ENCODE measurements at places on chromosomes 3 and 15.

DNA sequence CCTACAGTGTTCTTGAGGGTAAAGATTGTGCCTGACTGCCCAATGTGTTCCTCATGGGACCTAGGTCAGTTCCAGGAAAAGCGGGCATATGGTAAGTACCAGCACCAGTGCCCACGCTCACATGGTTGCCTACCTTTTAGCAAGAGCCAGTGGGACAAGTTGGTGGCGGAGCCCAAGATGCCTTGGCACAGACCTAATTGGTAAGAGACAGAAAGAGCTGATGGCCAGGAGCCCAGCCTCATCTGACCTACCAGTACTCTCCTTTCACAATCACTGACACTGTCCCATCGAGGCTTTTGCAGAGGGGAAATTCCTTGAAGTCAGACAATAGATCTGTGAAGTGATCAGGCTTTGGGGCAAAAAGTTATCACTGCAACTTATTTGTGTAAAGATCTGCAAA lies 98.4 kb upstream of the BCL6 start:
- no peak for DNase-seq

GRCh38 chr3:46049093-46049492 lies 21.8 kb upstream of the XCR1 start:
- no peak for DNase-seq

DNA sequence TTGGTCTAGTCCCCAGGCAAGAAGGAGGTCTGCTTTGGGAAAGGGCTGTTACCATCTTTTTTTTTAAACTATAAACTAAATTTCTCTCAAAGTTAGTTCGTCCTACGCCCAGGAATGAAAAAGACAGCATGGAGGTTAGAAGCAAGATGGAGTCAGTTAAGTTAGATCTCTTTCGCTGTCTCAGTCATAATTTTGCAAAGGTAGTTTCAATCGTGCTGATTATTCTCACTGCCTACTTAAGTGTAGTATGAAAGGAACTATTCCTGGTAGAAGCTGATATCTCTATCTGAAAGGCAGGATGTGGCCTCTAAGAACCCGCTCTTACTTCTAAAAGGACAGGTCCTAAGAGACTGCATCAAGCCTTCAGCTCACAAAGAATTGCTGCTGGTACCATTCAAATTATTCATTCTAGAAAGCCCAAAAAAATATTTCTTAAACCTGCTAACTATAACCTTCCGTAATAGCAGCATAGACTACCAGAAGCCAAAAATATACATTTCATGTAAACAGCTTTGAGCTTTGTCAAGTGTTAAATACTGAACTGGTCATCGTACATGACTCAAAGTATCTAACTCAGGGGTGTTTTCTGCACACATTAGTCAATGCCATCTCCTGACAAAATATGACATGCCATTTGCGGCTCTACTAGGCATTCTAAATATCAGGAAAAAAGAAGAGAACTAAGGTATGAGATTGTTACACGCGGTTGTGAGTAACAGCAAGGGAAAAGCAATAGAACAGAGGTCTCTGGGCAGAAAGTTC lies 96.0 kb upstream of the CCDC80 start:
- no peak for DNase-seq

- no peak for DNase-seq
Observed at GRCh38 chr3:175590745-175591144, 731.6 kb downstream of the NAALADL2 start.

DNA sequence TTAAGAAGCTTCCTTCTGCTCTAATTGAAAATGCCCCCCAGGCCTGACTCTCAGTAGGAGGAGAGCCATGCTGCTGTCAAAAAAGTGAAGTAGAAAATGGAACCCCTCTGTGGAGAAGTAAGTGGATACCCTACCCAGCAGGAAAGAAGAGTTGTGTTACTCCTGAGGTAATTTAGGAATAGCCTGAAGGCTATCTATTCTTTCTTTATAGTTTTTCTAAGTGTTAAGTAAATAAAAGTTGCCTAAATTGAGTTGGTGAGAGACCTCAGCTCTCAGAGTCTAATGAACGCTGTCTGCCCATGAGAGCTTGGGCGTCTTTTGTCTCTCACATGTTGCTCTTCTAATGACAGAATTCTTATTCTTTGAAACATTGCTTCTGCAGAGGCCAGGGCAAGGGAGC lies 116.2 kb downstream of the NSUN3 start:
- no peak for DNase-seq

DNA sequence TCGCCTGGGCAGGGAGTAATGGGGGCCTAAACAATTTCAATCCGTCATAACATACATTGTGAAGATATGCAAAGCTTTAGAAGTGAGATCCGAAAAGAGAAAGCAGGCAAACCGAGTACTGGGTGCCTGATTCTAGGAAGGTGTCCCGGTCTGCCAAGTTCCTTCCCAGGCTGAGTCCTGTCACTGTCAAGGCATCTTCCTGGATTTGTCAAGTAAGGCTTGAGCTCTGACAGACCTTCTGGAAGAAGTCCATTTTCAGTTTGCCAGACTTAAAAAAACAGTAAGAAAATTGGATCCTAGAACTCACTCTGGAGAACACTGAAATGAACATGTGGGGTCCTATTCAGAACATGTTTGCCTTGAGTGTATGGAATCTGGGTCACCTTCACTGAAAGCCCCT lies 253.9 kb downstream of the RORA start:
- no peak for DNase-seq

DNA sequence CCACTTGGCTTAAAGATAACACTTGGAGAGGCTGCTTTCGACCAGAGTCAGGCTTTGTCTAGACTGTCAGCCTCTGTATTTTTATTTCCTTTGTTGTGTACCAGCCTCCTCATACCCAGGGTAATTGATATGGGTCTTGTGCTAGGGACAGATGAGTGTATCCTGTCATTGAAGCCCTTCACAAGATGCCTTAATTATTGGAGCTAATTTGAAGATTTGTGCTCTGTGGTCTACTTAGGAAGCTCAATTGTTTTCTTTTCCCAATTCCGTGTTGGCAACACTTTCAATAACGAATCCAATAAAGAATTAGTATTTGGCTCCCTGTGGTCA lies 60.5 kb upstream of the DPH6 start:
- no peak for DNase-seq

DNA sequence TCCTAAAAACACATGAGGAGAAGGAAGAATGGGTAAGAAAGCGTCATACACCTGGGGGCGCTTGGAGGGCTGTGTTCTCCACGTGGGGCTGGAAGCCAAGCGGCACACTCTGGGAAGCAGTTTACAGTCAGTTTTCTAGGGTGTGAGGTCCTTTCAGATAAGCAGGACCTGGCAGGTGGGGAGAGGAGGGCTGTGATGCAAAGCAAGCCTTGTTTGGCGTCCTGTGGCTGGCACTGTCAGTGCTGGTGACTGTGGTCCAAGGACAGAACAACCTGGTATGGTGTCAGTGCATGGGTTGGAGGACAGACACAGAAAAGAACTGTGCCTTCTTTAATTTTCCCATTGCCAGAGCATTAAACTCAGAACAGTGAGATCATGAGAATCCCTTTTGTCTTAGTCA lies 260.7 kb upstream of the NR2E3 start:
- DNase-seq = no peak

GRCh38 chr3:172177046-172177445 lies 137.7 kb downstream of the FNDC3B start:
- no peak for DNase-seq

GRCh38 chr3:101803173-101803782 lies 24.3 kb downstream of the NXPE3 start:
- peak; percentile 50 for DNase-seq

GRCh38 chr3:14467814-14468620 lies 65.6 kb downstream of the SLC6A6 start:
- DNase-seq = peak; percentile 31

DNA sequence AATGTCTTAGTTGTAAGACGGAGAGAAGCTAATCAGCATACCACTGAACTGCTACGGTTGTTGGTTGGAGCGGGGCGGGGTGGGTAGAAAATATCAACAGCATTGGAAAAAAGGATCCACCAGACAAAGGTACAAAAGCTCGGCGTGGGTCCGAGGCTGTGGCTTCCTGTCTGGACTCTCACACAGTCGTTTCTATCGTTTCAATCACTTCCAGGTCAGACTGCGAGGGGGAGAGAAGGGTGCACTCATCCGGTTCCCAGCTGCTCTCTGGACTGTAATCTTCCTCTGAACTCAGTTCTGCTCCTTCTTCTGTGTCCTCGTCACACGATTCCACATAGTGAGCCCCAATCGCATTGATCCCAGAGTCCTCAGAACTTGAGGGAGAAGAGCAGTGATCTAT lies 70.0 kb downstream of the C3orf70 start:
- DNase-seq = no peak

DNA sequence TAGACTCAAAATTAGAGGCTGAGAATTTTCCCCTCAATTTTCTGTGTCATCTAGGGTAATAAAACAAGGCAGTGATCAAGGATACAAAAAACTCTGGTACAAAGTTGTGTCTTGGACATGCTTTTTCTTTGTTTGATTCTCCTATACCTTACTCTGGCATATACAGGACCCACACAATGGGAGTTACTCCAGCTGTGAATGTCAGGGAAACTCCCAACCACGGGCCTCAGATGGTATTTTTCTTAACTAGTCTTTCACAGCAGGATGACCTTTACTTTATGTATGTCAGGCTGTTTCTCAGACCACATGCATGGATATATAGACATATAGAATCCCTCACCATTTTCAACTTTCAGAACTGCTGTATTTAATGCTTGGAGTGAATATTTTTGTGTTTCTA lies 41.3 kb downstream of the FEZF2 start:
- DNase-seq = no peak

DNA sequence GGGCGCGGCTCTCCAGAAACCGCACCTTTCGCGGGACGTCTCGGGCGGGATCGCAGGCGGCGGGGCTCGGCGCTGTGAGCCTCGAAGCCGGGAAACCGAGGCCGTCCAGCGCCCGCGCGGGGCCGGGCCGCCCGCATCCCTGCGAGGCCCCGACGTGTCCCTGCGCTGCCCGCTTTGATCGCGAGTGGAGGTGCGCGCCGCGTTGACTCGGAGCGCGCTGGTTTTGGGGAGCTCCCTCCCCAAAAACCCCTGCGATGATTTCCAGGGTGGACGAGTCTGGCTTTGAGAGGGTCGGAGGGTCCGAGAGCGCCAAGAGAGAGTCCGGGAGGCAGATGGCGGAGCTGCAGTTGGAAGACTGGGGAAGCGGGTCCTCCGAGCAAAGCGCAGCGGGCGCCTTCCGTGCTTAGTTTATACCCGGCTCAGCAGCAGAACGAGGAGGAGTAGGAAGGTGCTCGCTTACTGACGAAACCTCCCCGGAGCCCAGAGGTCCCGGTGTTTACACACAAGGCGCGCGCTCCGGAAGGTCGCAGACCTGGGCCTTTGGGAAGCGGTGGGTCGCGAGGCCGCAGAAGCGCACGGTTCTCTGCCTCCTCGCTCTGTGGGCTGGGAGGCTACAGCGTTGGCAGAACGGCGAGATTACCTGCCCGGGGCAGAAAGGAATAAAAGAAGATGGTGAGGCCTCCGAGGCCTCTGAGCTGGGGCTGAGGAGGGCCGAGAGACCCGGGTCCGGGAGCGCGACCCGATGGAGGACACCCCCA lies 687 bp downstream of the ALDH1A3 start:
- no peak for DNase-seq

- DNase-seq = no peak
Observed at GRCh38 chr3:178669022-178669601, 132.9 kb downstream of the KCNMB2 start.

DNA sequence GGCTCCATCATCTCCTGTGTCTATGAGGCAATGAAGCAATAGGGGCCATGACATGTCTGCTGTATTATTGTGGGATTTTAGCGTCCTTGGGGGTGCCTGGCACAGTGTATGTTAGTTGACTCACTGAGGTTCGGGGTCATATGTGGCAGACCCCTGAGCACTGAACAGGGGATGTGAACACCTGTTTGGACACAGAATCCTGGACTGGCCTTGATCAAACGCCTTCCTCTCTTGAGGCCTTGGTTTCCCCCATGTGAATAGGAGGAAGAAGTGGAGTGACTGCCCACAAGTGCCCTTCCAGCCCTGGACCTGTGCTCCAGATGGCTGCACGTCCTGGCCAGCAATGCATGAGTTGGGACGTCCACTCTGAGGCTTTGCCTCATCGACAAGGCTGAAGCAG lies 84.2 kb downstream of the HMG20A start:
- DNase-seq = no peak

DNA sequence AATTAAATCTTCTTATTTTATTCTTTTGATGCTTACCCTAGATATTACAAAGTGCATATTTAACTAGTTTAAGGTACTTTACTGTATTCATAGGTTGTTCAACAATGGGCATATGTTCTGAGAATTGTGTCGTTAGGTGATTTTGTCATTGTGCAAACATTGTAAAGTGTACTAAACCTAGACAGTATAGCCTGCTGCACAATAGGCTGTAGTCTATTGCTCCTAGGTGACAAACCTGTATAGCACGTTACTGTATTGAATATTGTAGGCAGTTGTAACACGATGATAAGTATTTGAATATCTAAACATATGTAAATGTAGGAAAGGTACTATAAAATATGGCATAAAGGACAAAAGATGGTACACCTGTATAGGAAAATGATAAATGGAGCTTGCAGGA lies 100.7 kb downstream of the CACNA2D3 start:
- DNase-seq = no peak

DNA sequence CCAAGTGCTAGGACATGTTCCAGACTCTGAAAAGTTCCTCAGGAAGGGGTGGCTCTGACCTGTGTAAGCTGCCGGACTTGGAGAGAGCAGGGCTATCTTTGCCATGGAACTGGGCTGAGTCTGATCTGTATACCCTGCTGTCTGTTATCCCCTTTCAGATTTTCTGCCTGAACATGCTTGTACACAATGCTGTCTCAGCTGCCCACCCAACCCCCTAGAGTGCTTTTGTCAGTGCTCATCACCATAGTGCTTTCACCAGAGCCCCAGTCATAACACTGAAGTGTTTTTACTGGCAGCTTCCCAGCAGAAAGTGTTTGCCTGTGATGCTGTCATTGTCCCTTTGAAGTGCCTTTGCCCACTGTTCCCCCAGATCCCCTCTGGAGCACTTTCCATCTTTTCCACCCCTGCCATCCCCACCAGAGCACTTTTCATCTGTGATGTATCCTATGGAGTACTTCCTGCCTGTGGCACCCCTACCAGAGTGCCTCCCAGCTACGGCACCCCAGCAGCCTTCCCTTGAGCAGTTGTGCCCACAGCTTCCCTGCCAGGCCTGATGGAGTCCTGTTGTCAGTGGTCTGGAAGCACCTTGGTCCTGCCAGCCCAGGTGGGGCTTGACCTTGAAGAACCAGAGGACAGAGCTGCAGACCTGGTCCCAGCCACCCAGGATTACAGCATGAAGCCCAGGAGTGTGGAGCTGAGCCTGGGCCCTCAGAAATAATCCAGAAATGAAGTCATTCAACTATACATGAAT lies 397.7 kb downstream of the DIPK2A start:
- no peak for DNase-seq

- no peak for DNase-seq
Observed at GRCh38 chr3:90221900-90222299, 1114.5 kb downstream of the EPHA3 start.

GRCh38 chr15:68980786-68981185 lies 33.7 kb upstream of the NOX5 start:
- DNase-seq = no peak
